ENCODE measurements at places on chromosomes 12 and 14.
A peak's percentile ranks its signal among the peaks of the same experiment; 100 is the strongest.

DNA sequence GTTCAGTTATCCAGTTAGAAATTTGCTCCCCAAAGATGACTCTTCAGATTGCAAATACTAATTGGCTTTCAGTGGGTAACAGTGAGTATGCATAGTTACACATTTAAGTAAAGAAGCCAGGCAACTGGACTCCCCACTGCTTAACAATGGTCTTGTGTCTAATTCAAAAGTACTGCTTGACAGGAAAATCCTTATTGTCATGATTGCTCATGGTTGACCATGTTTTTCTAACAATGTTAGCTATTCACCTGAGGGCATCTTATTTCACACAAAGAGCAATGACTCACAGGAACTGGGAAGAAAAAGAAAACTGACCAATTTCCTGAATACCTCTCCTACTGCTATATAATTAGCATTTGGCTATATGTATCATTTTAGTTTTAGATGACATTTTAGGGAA is 33.7 kb upstream of the ALG10B start:
- DNase-seq = no peak

DNA sequence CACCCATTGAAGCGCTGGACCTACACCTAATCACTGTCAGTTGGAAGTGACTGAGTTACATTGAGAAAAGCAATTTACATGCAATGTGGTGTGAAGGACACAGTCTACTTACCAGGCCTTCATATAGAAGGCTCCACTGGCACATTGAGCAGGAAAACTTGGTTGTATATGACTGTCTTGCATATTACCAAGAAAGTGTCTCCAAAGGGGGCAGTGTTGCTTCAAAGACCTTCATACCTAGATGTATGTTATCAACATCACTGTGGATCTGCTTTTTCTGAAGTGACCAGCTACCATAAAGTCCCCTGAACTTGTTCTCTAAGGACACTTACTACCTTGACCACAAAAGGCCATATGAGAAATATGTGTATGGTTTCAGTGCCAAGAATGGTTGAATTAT is 64.1 kb downstream of the NELL2 start:
- DNase-seq = peak; percentile 7

DNA sequence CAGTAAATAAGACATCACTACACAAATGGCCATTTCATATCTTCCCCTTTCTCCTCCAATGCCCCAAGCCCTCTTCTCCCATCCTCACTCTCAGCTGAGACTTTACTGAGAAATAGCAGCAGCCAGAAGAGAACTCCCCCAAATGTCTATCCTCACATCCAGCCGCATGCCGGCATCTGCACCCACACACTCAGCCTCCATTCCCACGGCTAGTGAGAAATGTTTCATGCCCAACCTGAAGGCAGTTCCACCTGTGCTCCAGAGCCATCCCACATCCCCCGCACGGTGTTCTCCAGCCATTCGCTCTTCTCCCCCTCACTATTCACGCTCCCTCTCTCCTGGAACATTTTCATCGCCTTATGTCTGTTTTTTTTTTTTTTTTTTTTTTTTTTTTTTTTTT is 208.7 kb upstream of the DIO3 start:
- no peak for DNase-seq

GRCh38 chr12:18908191-18908590 is 170.3 kb downstream of the CAPZA3 start:
- no peak for DNase-seq

DNA sequence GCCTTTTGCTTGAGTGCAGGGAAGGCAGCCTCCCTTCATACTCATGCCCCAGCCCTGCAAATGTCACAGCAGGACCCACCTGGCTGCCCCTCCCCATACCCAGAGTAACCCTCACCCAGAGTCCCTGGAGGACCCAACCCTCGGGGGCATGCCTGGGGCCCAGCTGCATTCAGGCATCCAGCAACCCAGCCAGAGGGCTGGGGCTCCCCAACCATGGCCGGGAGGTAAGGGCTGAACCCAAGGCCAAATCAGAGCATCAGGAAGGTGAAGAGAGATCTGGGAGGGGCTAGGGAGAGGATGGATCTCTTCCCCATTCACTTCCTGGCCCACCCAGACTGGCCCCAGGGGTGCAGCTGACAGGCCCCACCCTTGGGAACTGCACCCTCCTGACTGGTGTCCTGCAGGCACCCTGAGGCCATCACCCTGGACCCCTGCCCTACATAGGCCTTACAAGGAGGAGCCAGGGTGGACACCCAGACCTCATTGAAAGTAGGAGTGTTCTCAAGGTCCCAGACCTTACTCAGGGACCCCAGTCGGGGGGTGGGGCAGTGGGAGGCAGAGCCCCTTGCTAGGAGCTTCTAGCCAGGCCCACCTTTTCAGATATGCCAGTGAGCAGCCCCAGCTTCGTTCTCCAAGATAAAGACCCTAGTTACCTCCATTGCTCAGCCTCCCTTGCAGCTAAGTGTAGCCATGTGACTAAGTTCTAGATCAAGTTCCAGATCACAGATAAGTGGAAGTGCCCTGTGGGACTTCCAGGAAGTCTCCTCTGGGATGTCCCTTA is 849 bp upstream of the PLD4 start:
- no peak for DNase-seq

DNA sequence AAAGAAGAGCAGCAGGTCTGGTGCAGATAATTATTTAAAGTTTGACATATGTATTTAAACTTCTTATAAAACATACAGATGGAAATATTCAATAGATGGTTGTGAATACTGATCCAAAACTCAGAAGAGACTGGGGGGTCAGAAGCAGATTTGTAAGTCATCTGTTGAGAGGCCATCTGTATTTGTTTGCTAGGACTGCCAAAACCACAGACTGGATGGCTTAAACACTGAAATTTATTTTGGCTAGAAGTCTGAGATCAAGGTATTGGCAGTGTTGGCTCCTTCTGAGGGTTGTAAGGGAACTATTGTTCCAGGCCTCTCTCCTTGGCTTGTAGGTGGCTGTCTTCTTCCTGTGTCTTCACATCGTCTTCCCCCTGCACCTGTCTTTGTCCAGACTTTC is 153.9 kb downstream of the LRRK2 start:
- no peak for DNase-seq

DNA sequence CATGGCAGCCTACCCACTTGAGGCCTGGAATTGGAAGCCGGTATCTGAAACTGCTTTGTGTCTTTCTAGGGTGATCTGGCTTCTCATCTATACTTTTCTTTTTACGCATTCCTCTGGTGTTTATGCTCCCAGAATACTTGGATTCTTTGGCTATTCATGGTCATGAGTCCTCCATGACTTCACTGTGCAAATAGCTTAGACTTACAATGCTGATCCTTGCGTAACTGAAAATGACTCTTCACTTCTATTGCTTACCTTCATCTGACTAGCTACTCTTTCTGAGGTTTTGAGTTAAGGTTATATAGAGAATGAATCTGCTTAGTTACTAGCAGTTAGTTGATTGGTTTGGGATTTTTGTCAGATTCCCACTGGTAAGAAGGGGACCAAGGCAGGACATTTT is 121.7 kb upstream of the NOVA1 start:
- DNase-seq = no peak

GRCh38 chr12:117141097-117141898 is 42.1 kb upstream of the TESC start:
- no peak for DNase-seq

DNA sequence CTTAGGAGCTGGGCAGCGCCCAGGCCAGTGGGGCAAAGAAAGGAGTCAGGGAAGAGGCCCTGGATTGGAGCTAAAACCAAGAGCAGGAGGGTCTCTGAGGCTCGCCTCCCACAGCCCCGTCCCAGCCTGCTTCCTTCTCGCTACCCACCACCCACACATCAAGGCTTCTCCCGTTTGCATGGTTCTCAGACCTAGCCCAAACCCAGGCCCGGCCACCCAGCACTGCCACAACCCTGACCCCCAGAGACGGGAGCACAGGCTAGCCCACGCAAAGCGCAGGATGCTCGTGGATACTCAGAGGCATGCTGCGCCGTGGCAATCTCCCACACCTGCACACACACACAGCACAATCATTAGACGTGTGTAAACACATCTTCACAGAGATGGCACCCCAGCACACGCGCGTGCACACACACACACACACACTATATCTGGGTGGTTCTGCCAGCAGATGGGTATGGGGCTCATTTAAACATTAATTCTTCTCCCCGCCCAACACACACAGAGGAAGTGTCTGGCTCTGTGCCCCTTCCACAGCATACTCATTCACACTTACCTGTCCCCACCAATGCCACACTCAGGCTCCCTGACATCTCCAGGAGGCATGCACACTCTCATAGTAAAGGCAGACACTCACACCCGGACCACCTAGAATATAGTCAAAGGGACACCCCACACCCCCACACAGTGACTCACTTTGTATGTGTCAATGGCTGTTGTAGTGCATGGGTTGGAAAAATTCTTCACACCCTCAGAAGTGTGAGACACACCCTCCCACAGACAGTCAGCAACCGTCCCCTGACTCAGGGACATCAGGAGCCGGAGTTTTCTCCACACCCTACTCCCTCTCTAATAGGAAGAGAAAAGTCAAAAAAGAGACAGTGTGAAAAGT is 1.1 kb downstream of the CARMIL3 start:
- DNase-seq = no peak

- DNase-seq = no peak
Observed at GRCh38 chr12:111753144-111753881, 13.4 kb upstream of the ALDH2 start.

DNA sequence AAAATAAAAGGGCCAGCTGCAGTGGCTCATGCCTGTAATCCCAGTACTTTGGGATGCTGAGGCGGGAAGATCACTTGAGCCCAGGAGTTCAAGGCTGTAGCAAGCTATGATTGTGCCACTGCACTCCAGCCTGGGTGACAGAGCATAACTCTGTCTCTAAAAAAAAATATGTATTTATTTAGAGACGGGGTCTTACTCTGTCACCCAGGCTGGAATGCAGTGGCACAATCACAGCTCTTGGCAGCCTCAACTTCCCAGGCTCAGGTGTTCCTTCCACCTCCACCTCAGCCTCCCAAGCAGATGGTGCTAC is 179.3 kb upstream of the ATF7IP start:
- no peak for DNase-seq

- no peak for DNase-seq
Observed at GRCh38 chr12:127731657-127732056, 535.3 kb upstream of the TMEM132C start.

GRCh38 chr14:74514471-74514941 is 20.9 kb downstream of the ISCA2 start:
- DNase-seq = no peak

DNA sequence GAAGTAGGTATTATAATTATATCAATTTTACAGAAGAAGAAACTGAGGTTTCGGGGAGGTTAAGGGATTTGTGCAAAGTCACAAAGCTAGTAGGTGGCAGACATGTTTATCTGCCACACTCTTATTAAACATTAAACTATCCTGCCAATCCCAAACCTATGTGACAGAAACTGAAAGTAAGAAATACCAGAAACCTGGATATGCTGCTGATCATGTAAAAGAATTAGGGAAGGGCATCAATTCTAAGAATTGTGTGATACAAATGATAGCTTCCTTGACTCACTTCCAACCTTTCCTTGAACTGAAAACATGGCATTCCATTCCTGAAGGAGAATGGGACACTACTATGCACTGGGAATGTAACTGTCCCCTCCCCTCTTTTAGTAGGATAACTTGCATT is 16.9 kb downstream of the TAOK3 start:
- no peak for DNase-seq

GRCh38 chr12:104975587-104976343 is 10.4 kb upstream of the NOPCHAP1 start:
- no peak for DNase-seq

Data from hematopoietic multipotent progenitor cell treated with erythropoietin and hydrocortisone succinate and interleukin-3 and kit ligand, for 17 days (in vitro differentiated cells).